ENCODE measurements at places on chromosomes 1 and 21. TPM values are rescaled to one million over a fixed set of nuclear protein-coding genes. Genes with fewer than 3 reads are reported as not detected.

- DNase-seq, result no peak
Measured at GRCh38 chr1:12649971-12650421, 6.1 kb downstream of the AADACL4 start.

DNA sequence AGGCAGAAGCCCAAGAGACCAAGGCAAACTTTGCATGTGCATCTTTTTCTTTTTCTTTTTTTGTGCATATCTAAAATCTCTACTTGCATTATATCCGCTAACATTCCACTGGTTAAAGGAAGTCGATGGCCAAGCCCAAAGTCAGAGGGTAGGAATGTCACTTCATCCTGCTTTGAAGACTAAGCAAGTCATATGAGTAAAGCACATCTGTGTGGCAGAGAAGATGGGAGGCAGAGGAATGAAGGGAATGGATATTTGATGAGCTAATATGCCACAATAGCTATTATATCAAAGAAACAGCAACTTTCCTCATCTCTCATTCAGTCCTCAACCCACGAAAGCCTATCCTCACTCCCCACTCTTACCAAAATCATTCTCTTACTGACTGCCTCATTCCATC lies 59.3 kb downstream of the RNF220 start:
- DNase-seq, result no peak

- no peak for DNase-seq
Measured at GRCh38 chr1:197738927-197739326, 36.4 kb downstream of the DENND1B start.

RXFP4 gene
- total RNA-seq, result not detected

DNA sequence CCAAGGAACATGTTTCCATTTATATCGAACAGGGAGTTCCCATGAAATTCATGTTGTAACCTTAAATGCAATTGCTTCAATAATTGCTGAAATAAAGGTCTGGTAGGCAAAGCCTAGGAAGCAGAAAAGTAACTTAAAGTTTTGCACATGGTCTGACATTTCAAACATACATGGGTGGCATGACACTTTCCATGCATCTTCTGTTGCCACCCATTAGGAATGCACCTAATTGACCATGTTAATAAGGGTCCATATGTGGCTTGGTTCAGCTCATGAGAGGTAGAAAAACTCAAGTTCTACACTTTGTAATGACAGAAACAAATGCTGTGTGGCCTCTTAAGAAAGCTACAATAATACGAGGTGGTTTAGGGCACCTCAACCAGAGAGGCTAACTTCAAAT lies 72.0 kb upstream of the GORAB start:
- no peak for DNase-seq

HCRTR1 gene
- total RNA-seq, result not detected

ZNF695 gene
- total RNA-seq, result not detected

GJA8 gene
- not detected for total RNA-seq
